ENCODE measurements at places on chromosomes 5 and 9.

- no peak for DNase-seq
These were observed 289.5 kb downstream of the DEPDC1B start for GRCh38 chr5:60410427-60410826.

GRCh38 chr9:136423432-136424146 lies 13.1 kb downstream of the PMPCA start:
- no peak for DNase-seq

- DNase-seq: no peak
These were observed 60.3 kb downstream of the UBAP2 start for GRCh38 chr9:33988219-33988890.

- no peak for DNase-seq
These were observed 39.8 kb downstream of the STARD4 start for GRCh38 chr5:111472579-111472978.

DNA sequence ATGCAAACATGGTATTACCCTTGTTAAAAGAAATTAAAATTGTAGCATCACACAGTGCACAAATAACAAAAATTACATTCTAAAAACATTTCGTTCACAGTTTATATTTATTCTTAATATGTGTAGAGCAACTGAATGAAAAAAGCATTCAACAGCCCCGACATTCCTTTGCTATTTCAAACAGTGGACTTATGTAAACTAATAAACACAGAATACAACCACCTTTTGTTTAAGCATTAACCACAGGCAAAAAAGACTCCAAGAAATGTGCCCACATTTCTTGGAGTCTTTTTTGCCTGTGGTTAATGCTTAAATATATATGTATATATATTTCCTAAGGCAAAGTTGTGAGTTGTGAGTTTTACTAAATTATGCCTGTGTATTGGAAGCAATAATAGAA lies 532.5 kb upstream of the DAP start:
- DNase-seq: no peak

DNA sequence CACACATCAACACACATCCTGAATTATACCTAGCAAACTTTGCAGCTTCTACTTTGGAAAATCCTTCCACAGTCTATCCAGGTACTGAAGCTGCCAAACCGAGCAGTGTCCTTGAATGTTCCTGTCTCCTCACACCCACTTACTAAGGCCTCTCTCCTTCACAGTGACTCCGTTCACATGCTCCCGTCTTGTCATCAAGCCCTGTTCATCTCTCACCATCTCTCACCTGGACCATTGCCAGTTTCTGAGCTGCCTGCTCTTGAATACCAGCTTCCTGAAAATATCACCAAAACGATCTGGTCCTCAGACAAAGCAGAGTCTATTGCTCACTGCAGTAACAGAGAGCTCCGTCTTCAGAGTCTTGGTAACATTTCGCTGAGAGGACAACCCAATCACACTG lies 57.4 kb downstream of the GCNT1 start:
- no peak for DNase-seq

GRCh38 chr5:77999399-77999798 lies 223.3 kb upstream of the TBCA start:
- no peak for DNase-seq

GRCh38 chr5:96256795-96257470 lies 176.1 kb downstream of the PCSK1 start:
- DNase-seq: no peak

DNA sequence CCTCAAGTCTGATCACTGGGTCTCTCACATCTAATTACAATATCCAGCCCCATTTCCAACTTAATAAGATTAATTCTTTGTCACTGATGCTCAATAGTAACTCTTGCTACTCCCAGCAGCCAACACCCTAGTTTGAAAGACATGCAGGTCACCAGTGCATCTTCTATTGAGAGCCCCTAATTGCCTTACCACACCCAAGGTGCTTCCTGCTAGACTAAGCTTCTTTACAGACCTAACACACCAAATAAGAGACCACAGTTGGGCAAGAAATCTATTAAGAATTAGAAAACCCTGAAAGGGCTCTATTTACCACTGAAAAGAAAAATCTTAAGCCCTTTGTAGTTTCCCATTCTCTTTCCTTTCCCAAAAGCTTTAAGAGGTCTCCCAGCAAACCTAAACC lies 26.5 kb downstream of the ELAVL2 start:
- DNase-seq: no peak

Data from endothelial cell (in vitro differentiated cells).